ENCODE measurements at places on chromosomes 1 and 21.

DNA sequence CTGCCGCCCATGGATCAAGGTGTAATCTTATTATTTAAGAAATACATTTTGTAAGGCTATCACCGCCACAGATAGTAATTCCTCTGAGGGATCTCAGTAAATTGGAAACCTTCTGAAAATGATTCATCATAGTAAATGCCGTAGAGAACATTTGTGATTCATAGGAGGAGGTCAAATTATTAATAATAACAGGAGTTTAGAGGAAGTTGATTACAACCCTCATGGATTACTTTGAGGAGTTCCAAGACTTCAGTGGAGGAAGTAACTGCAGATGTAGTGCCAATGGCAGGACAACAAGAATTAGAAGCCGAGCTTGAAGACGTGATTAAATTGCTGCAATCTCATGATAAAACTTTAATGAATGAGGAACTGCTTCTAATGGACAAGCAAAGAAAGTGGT is 280.1 kb downstream of the PTPRC start:
- no peak for DNase-seq

- DNase-seq, result no peak
Measured at GRCh38 chr21:33560965-33561364, 18.1 kb downstream of the SON start.

GRCh38 chr1:202711949-202712635 is 1.8 kb upstream of the SYT2 start:
- DNase-seq, result no peak

GRCh38 chr1:35454176-35454575 is 103.0 kb downstream of the KIAA0319L start:
- DNase-seq, result no peak

- no peak for DNase-seq
Measured at GRCh38 chr1:86436041-86436440, 12.1 kb downstream of the CLCA2 start.

- no peak for DNase-seq
Measured at GRCh38 chr1:92848201-92848600, 16.4 kb downstream of the RPL5 start.

GRCh38 chr1:112686417-112686816 is 12.0 kb downstream of the MOV10 start:
- DNase-seq, result no peak

Measured in fibroblast of the conjunctiva (primary cell).